Fibroblast of gingiva (primary cell): ENCODE measurements at places on chromosomes 1 and 21.

DNA sequence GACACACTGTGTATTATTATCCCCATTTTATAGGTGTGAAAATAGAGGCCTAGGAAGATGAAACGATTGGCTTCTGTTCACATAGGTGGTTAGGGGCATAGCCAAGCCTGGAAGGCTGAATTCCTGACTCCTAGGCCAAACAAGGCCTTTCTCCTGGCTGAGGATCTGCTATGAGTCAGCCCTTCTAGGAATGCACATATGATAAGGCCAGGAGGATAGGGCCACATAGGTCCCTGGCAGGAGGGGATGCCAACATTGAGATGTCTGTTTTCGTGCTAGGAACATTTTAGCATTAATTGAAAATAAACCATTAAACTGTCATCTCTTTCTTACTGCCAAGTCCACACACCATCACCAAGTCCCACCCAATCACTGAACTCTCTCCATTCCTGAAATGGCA is 9.2 kb downstream of the CSMD2 start:
- DNase-seq: no peak

- no peak for DNase-seq
These were observed 68.1 kb downstream of the MRPL37 start for GRCh38 chr1:54267815-54268761.

DNA sequence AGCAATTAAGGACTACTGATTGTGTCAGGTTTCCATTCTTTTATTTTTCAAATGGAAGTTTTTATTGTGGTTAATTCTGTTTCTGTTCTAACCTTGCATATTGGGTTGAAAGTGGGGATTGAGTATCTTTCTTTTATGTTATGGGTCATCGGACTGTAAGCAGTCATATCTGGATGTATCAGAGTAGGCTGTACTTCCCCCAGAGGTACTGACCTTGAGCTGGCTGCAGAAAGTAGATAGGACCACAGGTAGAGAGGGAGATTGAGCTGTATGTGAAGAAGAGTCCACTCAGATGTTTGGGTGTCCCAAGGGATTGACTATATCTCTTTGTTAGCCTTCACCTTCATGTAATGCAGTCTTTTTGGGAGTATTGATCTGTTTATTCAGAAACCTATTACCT is 20.5 kb upstream of the ALG14 start:
- DNase-seq: no peak

DNA sequence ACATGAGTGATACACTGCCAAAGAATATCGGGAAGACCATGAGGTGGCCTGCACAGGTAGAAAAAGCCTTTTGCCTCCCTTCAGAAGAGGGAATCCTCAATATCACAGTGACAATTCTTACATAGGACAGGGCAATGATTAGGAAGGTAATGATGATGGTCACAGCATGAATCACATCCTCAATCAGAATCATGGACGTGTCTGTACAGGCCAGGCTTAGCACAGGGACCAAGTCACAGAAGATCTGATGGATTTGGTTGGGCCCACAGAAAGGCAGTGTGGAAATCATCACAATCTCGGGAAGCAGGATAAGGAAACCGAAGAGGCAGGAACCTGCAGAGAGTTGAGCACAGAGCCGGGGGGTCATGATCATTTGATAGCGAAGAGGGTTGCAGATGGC is 3.2 kb downstream of the OR6K3 start:
- DNase-seq: no peak

GRCh38 chr1:60832367-60832766 is 250.0 kb upstream of the NFIA start:
- DNase-seq: no peak

DNA sequence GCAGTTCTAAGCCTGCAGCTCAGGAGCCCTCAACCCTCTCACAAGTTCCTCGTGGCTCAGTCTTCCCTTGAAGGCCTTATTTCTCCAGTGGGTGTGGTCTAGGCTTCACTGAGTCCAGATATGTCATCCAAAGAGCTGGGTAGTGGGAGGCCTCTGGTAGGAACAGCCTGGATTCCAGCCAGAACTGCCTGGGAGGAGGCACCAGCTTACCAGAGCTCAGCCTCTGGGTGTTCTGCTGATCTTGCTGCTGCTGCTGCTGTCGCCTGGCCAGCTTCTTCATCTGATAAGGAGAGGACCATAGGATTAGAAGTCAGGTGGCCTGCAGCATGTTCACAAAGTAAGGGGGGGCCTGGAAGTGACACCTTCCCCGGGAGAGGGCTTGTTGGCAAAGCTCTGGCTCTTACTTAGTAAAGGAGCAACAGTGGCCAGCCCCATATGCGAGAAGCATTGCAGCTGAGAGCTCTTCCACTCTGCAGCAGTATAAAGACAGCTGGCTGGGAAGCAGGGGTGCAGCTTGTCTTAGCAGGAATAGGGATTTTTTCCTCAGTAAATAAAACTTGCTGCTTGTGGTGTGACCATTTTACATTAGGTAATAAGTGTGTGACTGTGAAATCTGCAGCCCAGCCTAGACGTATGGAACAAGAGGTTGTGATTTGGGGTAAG is 148.5 kb downstream of the LMX1A start:
- no peak for DNase-seq
